ENCODE measurements at places on chromosomes 13 and 19.

DNA sequence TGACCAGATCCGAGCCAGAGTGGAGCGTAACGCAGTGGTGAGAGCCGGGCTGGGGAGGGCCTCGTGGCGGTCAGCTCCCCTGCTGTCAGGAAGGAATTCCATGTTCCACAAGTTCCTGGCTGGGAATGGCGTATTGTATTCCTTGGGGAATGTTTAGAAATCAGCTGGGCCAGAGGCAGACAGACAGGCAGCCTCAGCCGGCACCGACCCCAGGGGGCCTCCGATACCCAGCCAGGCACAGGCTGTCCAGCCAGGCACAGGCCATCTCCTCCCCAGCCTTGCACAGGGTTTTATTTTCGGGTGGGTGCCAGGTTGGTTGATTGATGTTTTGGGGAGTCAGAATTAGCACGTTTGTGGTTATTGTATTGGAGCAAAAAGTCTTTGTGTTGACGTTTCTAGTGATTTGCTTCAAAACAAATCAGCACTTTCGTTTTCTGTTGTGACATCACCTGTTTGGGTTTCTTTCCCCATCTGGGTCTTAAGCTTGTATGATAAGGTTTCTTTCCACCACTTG lies 126.6 kb upstream of the MCF2L start:
- no peak for DNase-seq

DNA sequence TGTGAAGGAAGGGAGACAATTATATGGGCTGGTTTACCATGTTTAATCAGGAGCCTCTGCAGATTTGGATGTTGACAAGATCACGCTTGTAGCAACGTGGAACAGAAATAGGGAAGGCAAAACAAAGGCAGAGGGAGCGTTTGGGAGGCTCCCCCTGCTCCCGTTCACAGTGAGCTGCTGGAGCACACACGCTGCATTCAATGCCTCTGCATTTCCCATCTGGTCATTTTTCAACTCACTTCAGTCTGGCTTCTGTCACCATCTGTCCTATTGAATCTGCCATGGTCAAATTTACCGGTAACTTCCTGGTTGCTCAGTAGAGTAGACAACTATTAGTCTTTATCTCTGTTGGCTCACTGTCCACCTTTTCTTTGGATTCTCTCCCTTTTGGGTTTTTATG lies 91.0 kb downstream of the NHLRC3 start:
- peak; percentile 83 for DNase-seq

- DNase-seq, result peak; percentile 100
Measured at GRCh38 chr19:17470068-17470841, at the start of gene SLC27A1. SLC27A1 (plus strand) TSS chr19:17470524; CDS start chr19:17470541, 17 bp downstream.

DNA sequence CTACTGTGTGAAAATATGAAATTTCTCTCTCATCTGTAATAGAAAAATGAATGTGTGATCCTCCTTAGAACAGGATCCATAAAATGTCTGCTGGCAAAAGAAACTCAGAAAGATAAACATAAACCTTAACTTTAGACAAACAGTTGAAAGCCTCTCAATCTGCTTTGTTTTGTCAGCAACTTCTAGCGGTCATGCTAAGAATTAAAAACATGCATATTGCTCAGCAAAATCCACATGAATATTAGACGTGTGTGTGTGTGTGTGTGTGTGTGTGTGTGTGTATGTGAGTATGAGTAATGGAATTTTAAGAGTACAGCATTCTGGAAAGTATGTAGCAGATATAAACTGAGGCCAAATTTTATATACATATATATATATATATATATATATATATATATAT lies 1779.2 kb upstream of the MIR17HG start:
- DNase-seq, result no peak

DNA sequence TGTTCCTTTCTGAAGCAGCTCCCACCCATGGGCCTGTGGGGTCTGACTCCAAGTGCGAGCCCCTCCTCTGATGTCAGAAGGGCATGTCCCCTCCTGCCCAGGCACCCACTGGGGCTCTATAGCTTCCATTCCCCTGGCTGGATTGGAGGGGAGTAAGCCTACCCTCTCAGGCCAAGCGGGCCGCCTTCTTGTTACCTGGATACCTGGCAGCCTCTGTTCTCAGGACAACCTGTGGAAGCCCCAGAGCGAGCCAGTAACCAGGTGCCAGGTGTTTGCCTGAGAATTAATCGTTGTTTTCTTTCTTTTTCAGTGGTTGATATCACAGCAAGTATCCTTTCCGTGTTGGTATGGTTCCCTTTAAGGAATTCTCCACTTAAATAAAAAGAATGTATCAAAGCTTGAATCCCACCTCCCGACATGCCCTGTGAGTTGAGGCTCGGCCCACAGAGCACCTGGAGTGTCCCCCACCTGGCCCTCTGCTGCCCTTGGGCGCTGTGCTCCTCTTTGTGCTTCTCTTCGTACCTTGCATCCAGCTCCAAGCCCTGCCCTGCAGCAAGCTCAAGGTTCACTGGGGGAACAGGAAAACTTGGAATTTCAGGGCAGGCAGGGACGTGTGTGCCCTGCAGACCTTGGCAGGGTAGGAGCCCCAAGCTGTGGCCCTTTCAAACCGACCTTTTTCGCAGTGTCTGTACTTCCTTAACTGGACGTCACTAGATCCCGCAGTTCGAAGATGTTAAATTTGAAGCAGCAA lies 15.0 kb downstream of the MAU2 start:
- no peak for DNase-seq

DNA sequence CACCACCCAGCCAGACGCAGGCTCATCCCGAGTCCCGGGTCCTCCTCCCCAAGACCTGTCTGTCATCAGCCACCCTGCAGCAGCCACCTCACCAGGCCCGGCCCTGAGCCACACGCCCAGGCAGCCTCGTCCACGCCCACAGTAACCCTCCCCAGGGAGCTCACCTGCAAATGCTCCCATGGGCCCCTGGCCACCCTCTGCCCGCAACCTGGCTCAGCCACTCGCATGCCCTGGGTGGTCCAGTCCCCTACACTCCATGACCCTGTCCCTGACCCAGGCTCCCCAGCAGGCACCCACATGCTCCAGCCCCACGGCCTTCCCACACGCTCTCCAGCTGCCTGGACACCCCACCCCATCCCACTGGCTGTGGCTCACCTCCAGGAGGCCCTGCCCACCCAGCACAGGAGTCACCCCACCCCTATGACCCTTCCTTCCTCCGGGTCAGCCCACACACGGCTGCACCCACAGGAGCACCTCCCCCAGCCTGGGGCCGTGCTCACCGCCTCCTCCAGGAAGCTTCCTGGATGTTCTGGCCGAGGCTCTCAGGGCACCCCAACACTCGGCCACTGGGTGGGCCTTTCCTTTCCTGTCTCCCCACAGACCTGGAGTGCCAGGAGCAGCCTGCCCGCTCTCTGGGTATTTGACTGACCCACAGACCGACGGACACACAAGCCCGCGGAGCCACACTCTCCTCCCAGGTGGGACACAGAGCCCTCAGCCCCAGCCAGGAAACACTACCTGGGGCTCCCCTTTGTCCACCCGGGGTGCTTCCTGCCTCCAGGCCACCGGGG lies 3.6 kb downstream of the TMEM259 start:
- DNase-seq, result no peak

DNA sequence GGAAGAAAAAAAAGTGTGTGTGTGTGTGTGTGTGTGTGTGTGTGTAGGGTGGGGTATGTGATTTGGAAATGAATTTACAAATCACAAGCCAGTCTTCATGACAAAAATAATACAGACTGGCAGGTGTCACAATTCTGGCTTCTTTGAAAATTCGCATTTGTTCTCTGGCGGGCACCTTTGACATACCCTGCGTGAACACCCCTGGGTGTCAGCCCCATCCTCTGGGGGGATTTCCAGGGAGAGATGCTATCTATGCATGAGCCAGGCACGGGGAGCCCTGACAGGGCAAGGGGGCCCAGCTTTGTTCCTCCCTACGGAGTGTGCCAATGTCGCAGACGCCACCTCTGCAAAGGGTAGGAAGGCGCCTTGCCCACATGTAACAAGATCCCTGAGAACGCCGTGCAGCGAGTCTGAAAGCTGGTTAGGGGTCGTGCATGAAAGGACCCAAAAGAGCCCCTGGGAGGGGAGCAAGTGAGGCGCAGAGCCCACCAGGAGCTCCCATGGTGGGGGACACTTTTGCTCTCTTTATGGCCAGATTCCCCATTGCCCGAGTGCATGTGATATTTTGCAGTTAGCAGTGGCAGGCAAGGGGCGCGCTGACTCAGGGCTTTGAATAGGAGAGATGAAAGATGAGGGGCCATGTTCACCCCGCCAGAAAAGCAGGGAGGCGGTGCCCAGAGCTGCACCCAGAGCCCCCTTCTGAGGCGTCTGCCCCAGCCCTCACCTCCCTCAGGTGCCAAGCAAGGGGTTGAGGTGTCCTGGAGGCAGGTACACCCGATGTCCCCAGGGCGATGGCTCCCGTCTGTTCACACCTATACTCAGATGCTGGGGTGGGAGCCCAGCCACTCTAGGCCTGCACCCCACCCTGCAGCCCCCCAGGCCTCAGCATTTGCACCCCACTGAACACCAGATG lies 45.3 kb downstream of the KLF2 start:
- DNase-seq, result no peak

GRCh38 chr19:50334741-50335421 lies 5.7 kb upstream of the KCNC3 start:
- DNase-seq, result no peak

DNA sequence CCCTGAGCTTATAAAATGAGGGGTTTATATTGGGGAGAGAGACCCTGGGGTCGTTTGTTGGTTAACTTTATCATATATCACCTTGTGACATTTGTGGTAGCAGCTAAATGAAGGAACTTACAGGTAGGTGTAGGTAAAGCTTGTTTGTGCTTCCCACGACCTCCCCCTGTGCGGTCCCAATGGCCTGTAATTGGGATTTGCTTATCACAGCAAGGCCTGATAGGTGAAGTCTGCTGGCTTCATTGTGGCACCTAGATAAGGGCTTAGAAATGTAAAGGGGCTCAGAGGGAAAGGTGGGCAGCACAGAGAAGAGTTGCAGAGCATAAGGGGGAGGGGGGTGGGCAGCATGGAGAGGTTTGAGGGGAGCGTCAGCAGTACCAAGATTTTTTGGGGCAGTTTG lies 35.5 kb upstream of the MLNR start:
- DNase-seq, result no peak

GRCh38 chr13:113490496-113491417 lies at the start of gene DCUN1D2:
DCUN1D2 (minus strand) TSS chr13:113490711; CDS start chr13:113490669, 42 bp downstream.
- DNase-seq, result peak; percentile 94

DNA sequence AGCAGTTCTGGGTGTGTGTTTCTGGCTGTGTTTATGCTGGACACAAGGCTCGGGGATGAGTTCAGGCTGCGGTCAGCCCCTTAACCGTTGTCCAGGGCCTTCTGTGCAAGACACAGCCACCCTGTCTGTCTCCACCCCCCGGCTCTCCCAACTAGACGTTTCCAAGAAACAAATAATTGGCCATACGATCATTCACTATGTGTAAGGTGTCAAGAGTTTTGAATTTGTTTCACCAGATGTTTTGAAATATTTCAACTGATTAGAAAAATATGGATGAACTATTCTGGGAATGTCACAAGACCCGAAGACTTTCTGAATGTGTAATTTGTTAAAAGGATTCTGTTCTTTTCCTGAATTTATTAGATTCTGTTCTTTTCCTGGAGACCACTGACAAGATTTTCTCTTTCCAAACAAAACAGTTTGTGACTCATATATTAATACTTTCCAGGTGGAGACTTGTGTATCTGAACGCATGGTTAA lies 318.2 kb downstream of the MYO16 start:
- no peak for DNase-seq

- DNase-seq, result no peak
Measured at GRCh38 chr13:110471156-110471832, 90.2 kb downstream of the RAB20 start.

GRCh38 chr19:49814010-49814409 lies 918 bp upstream of the FUZ start:
- no peak for DNase-seq

DNA sequence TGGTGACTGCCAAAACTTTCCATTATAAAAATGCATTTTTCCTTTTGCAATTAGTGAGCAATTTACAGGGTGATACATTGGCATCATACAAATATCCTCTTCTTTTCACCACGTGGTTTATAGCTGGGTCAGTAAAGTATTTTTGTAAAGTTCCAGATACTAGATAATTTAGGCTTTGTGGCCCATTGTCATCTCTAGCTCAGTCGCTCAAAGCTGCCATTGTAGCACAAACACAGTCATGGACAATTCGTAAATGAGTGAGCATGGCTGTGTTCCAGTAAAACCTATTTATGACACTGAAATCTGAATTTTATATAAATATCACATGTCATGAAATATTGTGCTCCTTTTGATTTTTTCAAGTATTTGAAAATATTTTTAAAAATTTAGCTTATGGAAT lies 162.9 kb downstream of the USP12 start:
- DNase-seq, result no peak

GRCh38 chr19:6014551-6015135 lies 36.7 kb upstream of the RANBP3 start:
- DNase-seq, result no peak

- no peak for DNase-seq
Measured at GRCh38 chr19:29890392-29890791, 51.6 kb upstream of the URI1 start.

- DNase-seq, result no peak
Measured at GRCh38 chr19:5137571-5138124, 168.7 kb downstream of the KDM4B start.

DNA sequence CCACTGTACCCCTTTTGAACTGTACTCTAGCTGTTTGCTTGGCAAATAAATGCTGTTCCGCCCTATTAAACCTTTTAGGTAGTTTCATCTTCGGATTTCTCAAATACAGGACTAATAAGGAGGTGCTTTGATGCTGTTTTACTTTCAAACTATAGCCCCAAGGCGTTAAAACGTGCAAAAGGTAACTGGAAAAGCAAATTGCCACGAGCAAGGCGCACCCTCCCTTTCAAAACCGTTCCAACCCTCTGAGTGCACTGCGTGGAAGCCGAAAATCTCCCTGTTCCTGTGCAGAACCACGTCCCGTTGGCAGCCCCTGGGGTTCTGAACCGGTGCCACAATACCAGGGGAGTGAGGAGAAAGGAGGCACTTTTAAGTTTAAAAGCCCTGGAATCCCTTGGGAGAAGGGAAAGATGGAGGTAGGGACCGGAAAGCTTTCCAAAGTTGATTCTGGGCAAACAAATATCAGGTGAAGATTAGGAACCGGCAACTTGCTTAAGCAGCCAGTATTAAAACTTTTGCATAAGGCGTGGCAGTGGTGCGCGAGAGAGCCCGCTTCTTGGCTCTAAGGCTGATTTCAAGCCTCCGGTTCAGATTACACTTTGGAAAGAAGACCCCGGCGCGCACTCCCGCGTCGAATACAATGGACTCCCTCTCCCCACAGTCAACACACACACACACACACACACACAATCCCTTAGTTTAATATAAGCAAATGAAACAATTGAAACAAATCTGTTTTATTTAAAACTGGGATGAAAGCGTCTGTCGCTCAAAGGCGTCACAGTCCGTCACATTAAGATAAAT lies 9.5 kb downstream of the POU4F1 start:
- DNase-seq, result no peak

- no peak for DNase-seq
Measured at GRCh38 chr13:40345654-40346372, 320.6 kb downstream of the FOXO1 start.

DNA sequence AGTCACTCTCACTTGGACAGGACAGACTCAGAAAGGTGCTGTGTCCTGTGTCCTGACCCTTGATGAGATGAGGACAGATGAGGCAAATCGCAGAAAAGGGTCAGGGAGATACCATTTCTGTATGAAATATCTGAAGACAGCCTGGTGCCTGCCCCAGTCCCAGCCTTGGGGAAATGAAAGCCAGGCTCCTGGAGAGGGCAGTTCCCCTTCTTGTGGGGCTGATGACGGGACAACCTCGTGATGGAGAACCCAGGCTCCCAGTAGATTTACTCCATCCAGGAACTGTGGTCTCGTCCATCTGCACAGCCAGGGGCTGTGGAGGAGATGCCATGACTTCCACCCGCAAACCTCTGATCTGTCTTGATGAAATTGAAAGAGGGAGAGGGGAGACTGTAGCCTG lies 13.8 kb downstream of the LILRB1 start:
- no peak for DNase-seq
